ENCODE measurements at places on chromosomes 5 and 9. TPM values are rescaled to one million over a fixed set of nuclear protein-coding genes. Genes with fewer than 3 reads are reported as not detected.

Gene NEUROG1
- total RNA-seq = not detected

GRCh38 chr5:34959323-34959722 is 30.0 kb downstream of the DNAJC21 start:
- no peaks in the 10 kb centered on the region for H3K4me1 ChIP-seq
- DNase-seq = no peak
- H3K27me3 ChIP-seq = no peaks in the 10 kb centered on the region
- H3K36me3 ChIP-seq = peaks cover 7% of the 10 kb centered on the region

DNA sequence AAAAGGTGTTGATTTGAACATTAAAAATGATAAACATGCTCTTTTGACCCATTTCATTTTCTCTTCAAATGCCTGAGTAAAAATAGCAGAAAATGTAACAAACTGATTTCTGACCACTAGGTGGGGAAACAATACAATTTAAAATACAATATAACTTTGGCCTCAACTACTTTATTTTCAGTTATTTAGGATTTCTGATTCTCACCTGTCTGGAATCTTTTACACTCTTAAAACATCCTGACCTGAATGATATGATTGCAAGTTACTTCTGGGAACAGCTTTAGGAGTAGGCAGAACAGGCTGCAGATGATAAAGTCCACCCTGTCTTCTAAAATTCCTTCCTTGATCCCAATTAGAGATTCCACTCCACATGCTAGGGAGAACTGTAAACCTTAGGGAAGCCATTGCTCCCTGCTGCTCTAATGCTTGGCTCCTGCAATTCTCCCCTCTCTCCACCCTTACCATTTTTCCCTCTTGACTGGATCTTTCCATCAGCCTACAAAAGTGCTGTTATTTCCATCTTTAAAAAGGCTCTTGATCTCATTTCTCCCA is 70.3 kb downstream of the FYB1 start:
- no peak for DNase-seq
- no peak overlapping the region for H3K27ac ChIP-seq
- H3K4me1 ChIP-seq = peaks cover 5% of the 10 kb centered on the region
- H3K36me3 ChIP-seq = no peaks in the 10 kb centered on the region
- no peaks in the 10 kb centered on the region for H3K27me3 ChIP-seq

Gene PRSS3
- total RNA-seq = 1.1 TPM

DNA sequence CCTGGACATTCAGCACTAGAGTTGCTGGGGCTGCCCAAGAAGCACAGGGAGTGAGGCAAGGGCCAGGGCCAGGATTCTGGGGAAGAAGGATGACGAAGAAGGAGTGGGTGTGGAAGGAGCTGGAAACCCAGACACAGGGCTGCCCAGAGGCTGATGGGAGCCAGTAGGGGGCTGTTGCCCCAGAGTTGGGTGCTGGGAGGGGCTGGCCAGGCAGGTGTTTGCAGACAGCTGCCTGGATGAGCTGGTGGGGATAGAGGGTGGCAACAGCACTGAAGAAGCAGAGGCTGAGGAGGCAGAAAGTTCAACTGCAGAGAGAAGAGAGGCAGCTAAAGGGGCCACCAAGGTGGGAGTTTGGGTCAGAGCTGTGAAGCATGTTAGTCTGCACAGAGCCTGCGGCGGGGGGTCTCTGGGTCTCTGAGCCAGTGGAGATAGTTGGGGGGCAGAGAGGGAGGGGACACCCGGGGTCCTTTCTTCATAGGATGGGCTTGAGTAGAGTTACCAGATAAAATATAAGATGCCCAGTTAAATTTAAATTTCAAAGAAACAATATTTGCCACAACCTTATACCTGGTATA is 2.5 kb upstream of the AQP7 start:
- H3K27ac ChIP-seq = no peak overlapping the region
- H3K4me3 ChIP-seq = no peak overlapping the region
- H3K27me3 ChIP-seq = no peaks in the 10 kb centered on the region
- no peaks in the 10 kb centered on the region for H3K36me3 ChIP-seq
- DNase-seq = no peak

Data from thoracic aorta (tissue), 2 donors.